ENCODE measurements at places on chromosomes 6 and 20.

- no peak for DNase-seq
These were observed 131.2 kb downstream of the PFDN4 start for GRCh38 chr20:54339093-54339492.

GRCh38 chr6:135871296-135871695 is 19.8 kb downstream of the PDE7B start:
- no peak for DNase-seq

DNA sequence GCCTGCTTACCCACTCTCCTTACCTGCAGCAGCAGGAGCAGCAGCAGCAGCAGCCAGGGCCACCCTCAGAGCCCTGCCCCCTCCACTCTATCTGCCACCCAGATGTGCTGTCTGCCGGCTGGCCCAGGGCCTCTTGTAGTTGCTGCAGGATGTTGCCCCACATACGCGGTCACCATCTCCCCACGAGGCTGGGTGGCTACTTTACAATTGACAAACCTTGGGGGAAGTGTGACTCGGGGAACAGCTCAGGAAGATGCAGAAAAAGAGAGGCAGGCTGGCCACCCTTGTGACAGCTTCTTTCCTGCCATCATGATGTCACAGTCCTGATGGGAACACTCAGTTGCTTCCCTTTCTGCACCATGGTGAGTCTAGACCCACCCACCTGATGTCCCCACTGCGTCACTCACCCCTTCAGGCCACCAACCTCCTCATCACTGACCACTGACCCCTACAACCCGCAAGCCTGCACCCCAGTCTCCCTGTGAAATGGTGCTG is 14.5 kb downstream of the TREM1 start:
- DNase-seq, result no peak

- no peak for DNase-seq
These were observed 61.0 kb downstream of the PSMG4 start for GRCh38 chr6:3319610-3320200.

GRCh38 chr6:150625927-150626326 is 26.2 kb downstream of the PLEKHG1 start:
- DNase-seq, result no peak

DNA sequence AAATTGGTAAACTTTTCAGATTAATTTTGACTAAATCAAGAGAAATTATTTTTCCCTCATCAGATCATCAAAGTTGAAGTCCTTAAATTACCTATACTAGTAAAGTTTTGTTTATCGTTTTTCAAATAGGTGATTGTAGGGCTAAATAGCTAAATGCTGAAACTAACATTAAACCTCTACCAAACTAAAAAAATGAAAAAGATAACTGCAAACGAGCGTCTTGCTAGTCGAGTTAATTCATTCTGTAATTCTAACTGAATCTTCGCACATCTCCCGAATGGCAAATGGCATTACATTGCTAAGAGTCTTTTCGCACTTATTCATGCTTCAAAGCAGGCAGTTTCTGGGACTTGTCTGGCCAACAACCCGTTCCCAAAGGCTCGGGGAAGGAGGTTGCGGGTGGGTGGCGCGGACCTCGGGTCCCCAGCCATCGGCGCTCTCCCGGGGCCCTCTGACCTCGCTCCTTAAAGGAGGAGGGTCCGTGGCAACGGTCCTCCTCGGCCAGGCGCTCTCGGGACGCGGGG is 43.8 kb downstream of the POPDC3 start:
- DNase-seq, result no peak

GRCh38 chr20:34222208-34222607 is 19.0 kb upstream of the ASIP start:
- DNase-seq, result no peak

DNA sequence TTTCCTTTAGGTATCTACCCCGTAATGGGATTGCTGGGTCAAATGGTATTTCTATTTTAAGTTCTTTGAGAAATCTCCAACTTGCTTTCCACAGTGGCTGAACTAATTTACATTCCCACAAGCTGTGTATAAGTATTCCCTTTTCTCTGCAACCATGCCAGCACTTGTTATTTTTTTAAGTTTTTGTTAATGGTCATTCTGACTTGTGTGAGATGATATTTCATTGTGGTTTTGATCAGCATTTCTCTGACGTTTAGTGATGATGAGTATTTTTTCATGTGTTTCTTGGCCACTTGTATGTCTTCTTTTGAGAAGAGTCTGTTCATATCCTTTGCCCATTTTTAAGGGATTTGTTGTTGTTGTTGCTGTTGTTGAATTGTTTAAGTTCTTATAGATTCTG is 871.1 kb downstream of the KIF16B start:
- DNase-seq, result no peak

GRCh38 chr6:11706171-11706570 is 72.4 kb downstream of the ADTRP start:
- no peak for DNase-seq

DNA sequence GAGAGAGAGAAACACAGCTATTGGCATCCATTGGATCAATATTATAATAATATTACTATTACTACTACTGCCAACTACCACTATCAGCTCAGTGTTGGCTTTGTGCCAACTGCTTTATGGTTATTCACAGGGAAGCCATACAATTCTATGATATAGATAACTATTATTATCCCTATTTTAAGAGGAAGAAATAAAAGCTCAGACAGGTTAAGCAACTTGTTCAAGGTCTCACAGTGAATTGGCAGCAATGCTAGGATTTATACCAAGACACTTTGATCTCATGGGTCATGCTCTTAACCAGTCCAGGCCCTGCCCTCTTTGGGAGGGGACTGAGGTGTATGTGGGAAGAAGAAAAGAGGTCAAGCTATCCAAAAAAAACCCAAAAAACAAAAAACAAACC is 82.0 kb upstream of the TRAF3IP2 start:
- DNase-seq, result no peak

DNA sequence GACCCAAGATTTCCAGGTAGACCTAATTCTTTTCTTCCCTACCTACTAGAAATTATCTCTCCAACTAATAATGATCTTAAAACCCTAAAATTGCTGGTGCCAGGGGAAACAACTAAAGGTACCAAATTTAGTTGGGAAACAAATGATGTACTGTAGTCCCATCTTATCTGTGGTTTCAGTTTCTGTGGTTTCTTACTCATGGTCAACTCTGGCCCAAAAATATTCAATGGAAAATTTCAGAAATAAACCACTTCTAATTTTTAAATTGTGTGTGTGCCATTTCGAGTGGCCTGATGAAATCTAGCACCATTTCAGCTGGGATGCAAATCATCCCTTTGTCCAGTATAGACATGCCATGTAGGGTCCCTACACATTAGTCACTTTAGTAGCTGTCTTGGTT is 475.2 kb upstream of the EPHA7 start:
- no peak for DNase-seq

DNA sequence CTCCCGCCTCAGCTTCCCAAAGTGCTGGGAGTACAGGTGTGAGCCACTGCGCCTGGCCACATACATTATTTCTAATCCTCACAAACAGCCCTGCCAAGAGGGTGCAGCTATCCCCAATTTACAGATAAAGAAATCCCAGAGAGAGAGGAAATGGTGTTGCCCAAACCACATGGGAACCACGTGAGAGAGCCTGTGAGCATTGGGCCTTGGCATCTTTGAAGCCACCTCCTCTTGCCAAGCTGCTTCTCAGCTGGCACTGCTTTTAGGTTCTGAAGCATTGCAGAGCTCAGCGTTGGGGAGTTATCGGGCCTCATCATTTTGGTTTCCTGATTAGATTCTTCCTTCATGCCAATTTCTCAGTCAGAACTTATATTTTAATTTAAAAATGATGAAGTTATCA is 80.3 kb downstream of the CTNNBL1 start:
- no peak for DNase-seq

DNA sequence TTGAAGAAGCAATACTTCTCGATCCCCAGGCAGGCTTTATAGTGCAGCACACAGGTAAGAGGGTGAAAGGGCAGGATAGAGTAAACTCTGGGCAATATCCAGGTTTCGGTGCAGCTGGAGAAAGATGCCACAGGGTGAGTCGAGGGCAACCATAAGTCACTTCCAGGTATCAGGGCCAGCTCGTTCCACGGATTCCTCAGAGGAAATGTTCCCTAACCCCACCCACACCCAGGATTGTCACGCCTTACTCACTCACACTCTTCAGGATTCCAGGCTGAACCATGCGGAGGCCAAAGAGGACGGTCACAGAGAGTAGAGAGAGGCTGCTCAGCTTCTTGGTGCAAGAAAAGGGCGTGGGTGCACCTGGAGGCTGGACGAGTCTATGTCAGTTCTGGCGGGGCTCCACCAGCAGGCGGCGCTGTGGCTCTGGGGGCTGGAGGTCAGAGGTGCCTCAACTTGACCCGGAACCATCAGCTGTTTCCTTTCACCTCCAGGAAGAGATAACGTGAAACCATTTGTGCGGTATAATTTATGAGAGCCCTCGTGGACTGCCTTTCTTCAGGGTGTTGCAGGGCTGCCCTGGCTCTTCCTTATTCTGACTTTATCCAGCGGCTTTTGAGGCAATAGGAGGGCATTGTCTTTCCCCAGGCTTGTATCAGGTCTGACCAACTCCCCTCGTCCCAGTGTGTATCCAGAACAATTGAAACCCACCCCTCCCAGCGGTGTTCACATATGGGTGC is 14.5 kb upstream of the WFDC12 start:
- no peak for DNase-seq

GRCh38 chr6:167140589-167141474 is 16.9 kb downstream of the GPR31 start:
- no peak for DNase-seq

GRCh38 chr6:34864007-34864406 is 23.8 kb downstream of the TAF11 start:
- no peak for DNase-seq

- peak; percentile 54 for DNase-seq
These were observed 945 bp downstream of the PHF10 start for GRCh38 chr6:169723200-169723909.

DNA sequence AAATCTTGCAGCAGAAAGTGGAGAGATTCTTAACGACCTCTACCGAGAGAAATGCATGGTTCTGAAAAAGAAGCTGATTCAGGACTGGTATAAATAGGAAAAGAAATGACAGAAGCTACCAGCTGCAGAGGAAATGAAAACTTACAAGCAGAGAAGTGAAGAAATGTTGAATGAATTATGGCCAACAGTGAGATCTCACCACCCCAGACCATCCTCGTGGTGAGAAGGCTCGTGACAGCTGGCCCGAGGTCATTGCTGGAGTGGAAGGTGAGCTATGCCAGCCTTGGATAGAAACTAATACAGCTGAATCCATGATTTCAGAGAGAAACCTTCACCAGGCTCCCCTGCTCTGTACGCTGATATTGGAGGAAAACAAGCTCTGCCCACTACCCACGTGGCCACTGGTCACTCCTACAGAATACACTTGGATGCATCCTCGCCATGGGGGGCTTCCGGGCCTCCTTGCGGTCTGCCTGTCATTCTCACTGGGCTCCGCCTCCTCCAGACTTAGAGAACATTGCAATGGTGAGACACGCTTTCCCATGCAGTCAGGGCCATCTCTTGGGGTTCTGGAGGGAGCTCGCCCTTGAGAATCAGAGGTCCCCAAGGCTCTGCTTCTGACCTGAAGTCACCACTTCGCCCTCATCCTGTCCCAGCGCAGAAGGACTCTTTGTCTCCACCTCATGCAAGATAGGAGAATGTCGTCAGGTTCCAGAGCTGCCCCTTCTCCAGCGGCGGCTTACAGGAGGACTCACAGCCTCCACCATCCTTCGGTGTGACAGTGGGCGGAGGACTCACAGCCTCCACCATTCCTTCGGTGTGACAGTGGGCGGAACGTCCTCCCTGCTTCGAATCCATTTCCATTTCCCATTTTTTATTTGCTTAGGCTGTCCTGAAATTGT is 10.6 kb upstream of the TUBB2B start:
- no peak for DNase-seq

DNA sequence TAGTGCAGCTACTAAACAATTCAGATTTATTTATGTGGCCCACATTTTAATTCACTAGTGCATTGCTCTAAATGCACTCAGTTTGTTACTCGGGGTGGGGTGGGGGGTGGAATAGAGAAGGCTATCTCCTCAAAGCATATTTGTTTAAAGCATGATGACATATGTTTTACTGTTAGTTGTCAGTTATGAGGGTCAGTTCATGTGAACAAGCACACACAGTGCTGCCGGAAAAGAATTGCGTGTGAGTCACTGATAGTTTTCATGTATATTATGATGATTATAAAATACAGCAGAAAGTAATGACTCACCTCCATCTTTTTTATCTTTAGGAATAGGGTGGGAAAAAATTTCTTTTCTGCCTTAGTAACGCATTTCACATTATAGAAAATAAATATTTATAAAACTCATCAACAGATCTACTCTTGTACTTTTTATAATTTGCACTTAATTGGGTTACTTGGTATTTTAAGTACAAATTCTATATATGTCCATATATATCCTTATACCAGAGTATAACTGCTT is 42.2 kb upstream of the STXBP5 start:
- DNase-seq, result no peak

DNA sequence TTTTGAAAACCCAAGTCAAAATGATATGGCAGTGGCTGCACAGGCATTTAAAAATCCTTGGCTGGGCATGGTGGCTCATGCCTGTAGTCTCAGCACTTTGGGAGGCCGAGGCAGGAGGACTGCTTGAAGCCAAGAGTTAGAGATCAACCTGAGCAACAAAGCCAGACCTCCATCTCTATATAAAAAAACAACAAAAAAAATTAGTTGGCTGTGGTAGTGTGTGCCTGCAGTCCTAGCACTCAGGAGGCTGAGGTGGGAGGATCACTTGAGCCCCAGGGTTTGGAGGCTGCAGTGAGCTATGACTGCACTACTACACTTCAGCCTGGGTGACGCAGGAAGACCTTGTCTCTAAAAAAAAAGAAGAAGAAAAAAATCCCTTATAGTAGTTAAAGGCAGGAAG is 142.9 kb downstream of the MYB start:
- no peak for DNase-seq

DNA sequence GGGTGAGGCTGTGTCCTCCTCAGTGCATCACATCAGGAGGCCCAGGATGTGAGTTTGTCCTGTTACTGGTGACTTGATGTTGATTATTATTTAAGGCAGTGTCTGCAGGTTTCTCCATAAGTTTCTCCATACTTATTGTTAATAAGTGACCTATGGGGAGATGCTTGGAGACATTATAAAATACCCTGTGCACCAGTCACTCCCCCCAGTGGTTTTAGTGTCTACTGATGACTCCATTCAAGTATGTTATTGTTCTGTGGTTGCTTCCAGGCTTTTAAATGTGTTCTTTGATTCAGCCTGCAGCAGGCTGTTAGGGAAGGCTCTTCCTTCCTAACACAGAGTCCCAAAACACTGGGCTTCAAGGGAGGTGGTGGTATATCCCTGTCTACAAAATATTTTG is 14.6 kb upstream of the CST3 start:
- no peak for DNase-seq

DNA sequence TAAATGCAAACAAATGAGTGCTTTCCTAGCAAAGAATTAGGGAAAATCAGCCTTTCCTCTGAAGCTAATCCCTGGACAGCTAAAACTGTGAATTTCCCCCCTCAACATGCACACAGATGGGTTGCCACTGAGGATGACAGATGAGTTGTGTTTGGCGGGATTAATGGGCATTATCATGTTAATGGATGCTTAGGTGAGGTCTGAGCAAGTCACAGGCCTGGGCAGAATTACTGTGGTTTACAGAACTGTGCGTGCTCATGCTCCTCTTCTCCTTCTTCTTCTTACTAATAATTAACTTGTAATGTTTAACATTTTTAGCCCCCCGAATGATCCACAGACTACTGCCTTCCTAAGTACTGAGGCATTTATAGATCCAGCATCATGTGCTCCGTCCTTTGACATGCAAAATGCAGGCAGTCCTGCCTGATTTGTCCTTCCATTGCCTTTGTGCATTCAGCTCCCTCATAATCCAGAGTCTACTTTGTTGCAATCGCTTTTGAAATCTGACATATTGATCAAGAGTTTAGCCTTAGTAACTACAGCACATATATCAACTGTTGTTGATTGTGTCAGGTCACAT is 753.4 kb upstream of the MMS22L start:
- DNase-seq, result no peak

All from effector memory CD4-positive, alpha-beta T cell (primary cell).